GM06990 (cell line): ENCODE measurements at places on chromosomes 1 and 21.

GRCh38 chr1:240499012-240499411, 112.9 kb downstream of the GREM2 start:
- no peak for DNase-seq

GRCh38 chr1:78437941-78438340, 52.8 kb upstream of the PTGFR start:
- DNase-seq = no peak

- no peak for DNase-seq
Measured at GRCh38 chr1:30746212-30747032, 11.2 kb downstream of the LAPTM5 start.

DNA sequence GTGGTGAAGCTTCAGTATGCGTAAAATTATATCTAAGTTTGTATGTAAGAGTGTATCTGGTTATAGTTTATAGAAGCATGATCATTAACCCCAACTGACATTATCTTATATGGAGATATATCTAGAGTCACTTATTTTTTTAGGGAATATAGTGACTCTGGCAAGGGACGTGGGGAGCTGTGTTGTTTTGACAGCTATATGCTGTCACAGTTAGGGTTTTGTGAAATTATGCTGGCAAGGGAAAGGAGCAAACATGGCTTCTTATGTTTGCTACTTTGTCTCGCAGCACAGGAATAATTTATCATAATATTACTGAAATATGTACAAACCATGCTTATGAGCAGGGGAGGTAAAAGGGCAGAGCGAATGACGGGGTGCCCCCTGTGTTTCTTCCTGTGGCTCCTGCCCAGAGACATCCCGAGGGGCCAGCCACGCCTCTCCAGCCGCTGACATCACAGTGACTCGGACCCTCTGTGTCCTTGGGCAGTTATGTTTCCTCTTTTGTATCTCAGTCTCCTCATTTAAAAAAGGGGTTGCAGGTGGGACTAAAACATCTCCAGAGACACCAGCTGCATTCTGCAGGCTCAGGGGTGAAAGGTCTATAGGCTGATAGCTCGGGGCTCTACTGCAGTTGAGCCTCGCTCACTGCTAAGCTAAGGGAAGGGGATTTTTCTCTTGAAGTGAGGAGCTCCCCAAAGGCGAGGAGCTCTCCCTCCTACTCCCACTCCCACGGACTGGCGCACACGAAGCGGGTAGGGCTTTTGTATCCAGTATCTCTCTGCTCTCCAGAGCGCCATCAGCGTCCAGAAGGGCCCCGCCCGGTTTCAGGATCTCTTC, 14.9 kb downstream of the A3GALT2 start:
- DNase-seq = no peak

GRCh38 chr1:14648896-14649855, 50.7 kb downstream of the KAZN start:
- DNase-seq = no peak

DNA sequence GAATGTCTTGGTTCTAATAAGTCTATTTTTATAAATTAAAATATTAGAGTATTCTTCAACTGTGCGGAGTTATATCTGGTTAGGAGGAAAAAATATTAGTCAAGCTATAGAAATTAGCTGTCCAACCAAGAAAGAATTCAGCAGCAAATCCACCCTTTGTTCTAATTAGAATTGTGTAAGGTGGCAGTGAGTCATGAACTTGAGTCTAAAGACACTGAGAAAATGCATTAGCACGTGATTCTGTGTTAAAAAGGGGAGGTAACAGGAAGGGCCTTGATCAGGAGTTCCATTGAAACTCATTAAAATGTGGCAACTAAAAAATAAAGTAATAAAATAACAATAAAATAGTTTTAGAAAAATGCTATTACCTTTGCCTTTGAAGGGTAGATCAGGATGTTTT, 398.2 kb upstream of the RGS18 start:
- DNase-seq = no peak

GRCh38 chr1:115166531-115167091, 77.3 kb upstream of the TSPAN2 start:
- no peak for DNase-seq

DNA sequence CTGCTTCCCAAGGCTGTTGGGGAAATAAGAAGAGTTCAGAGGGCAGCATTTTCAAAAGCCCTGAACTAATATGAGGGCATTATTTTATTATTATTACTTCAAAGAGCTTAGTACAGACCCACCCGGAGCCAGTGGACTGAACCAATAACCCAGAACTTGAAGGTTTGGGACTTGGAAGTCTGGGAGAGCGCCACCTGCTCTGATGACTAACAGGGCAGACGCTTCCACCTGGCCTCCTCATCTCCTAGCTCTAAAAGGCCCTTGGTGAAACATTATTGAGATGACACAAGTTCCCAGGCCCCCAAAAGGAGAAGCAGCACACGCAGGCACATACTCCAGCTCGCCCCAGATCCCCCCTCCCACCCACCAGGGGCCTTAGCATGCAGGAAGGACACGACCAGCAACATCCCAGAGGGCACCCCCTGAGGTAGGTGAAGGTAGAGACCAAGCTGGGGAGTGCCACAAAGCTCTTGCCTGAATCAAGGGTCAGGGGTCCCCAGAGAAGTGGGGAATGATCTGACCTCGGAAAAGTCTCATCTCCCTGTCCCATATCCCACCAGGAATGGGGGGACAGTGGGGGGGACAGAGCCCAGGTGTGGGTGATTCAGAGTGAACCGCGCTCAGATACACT, 1.3 kb downstream of the DLGAP3 start:
- no peak for DNase-seq

- no peak for DNase-seq
Measured at GRCh38 chr1:230326971-230327891, 98.9 kb downstream of the PGBD5 start.

DNA sequence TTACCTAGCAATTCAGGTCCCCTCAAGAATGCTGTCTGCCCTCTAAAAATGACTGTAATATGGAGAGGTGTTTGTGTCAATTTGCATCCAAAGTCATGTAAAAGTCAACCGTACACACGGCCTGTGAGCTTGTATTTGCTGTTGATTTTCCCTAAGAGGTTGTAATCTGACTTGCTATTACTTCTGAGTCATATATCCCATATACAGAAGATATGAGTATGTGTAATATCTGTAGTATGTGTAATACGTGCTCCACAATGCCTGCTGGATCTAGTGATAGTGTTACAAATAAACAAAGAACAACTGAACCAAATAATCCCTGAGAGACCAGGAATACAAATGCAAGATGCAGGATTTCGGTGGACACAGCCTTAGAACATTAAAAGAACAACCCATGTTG, 1.4 kb upstream of the KCNJ6 start:
- no peak for DNase-seq

DNA sequence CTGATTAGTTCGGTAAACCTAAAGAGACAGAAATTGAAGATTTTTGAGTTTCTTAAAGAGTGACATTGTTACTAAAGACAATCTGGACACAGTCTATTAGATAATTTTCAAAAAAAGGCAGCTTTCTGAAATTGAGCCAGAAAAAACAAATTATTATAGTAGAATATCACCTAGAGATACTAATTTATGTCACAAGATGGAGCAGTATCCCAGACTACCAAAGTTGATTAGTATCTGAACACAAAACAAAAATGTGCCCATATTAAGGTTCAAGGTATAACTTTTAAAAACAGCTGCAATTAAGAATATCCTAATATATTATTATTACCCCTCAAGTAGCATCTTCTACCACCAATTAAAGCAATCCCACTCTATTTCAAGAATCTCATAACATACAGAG, 40.5 kb upstream of the SYT2 start:
- no peak for DNase-seq

GRCh38 chr21:36747041-36747814, 48.3 kb downstream of the SIM2 start:
- DNase-seq = no peak

DNA sequence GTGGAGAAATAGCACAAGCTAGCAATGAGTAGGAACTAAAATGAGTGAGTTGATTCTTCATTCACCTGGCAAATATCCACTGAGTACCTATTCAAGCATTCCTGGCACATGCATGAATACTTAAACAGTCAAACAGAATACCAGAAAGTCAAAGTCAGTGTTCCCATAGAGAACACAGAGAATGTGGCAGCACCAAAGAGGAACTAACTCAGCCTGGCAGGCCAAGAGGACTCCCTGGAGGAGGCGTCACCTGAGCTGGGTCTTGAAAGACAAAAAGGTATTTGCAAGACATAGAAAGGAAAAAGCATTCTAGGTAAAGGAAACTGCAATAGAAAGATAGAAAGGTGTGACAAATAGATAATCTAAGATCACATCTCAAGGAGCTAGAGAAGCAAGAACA, 49.7 kb downstream of the DMRTA2 start:
- no peak for DNase-seq

DNA sequence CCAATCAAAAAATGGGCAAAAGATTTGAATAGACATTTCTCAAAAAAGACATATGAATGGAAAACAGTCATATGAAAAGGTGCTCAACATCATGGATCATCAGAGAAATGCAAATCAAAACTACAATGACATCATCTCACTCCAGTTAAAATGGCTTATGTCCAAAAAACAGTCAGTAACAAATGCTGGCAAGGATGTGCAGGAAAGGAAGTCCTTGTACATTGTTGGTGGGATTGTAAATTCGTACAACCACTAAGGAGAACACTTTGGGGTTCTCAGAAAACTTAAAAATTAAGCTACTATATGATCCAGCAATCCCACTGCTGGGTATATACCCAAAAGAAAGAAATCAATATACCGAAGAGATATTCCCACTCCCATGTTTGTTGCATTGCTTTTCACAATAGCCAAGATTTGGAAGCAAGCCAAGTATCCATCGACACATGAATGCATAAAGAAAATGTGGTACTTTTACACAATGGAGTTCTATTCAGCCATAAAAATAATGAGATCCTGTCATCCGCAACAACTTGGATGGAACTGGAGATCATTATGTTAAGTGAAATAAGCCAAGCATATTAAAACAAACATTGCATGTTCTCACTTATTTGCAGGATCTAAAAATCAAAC, 17.9 kb downstream of the GBP5 start:
- no peak for DNase-seq

GRCh38 chr1:74005533-74005932, 192.4 kb downstream of the LRRIQ3 start:
- no peak for DNase-seq

GRCh38 chr1:24454673-24455072, 39.1 kb downstream of the NIPAL3 start:
- no peak for DNase-seq

DNA sequence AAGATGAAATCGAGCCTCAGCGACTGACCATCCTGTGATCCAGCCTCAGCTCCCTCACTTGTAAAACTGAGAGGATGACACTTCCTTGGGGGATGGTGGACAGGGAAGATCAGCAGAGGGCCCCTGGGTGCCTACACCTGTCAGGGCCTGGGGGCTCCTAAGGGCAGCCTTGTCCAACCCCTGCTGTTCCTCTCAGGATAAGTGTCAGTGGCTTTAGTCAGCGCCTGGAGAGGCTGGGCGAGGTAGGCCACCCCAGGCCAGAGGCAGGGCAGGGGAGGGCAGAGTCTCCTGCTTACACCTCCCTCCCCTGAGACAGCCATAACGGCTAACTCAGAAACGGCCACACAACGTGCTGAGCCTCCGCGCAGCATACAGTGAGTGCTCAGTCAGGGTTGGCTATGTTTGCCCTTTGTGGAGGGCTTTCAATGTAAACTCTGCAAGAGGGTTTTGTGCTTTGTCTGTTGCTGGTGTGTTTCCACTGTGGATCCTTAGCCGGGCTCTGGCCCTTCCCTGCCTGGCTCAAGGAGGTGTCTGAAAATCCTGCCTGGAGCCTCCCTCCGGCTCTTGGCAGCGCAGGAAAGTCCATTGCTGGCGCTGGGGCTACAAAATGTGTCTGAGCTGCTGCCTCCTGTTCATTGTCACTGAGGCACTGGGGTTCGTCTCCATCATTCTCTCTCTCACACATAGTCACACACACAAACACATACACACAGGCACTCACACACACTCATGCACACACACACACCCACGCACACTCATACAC, 588.4 kb downstream of the PTPRU start:
- no peak for DNase-seq

GRCh38 chr1:16967962-16968361, 12.5 kb downstream of the MFAP2 start:
- no peak for DNase-seq

DNA sequence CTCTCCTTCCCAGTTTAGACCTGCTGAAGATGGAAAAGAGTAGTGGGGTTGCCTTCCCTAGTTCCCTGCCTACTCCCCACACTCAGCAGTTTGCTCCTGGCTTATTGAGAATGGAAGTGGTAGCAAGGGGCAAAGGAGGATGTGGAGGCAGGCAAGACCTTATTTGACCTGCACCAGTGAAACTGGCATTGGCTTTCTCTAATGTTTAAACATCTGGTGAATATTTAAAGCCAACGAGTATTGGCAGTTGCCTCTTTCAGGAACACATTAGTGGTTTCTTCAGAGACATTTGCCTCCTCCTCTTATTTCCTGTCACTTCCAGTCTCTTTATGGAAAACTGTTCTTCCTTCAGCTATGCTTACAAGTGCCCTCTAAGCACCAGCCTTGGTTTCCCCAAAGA, 62.4 kb upstream of the VAV3 start:
- DNase-seq = no peak

GRCh38 chr1:72521659-72522058, 239.3 kb upstream of the NEGR1 start:
- DNase-seq = no peak

DNA sequence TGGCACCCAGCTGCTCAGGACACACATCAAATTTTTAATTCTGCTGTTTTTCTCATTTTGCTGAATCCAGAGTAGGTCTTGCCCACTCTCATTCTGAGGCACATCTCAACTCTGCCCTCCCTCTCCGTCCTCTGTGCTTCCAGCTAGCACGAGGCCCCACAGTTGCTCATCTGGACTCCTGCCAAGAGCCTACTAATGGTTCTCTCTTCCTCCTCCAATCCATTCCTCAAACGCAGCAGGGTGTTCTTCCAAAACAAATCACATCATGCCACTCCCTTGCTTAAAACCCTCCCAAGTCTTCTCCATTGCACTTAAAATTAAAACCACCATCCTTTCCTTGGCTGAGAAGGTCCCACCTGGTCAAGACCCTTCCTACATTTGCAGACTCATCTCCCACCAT, 49.8 kb upstream of the SCAF4 start:
- DNase-seq = no peak

DNA sequence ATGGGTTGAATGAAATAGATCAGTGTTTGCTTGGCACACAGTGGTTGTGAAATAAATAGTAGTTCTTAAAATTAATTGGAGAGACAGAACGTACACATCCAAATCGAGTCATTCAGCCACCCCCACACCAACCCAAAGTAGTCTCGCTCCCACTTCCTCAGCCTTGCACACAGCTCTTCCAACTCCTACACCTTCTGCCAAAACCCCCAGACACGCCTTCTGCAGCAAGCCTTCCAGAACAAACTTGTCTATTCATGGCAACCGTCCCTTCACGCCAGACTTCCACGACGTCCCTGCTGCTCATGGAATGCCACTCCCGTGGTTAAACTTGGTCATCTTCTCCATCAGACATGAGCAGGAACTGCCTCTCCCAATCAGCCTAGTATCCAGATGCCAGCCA, 37.5 kb upstream of the RD3 start:
- no peak for DNase-seq

DNA sequence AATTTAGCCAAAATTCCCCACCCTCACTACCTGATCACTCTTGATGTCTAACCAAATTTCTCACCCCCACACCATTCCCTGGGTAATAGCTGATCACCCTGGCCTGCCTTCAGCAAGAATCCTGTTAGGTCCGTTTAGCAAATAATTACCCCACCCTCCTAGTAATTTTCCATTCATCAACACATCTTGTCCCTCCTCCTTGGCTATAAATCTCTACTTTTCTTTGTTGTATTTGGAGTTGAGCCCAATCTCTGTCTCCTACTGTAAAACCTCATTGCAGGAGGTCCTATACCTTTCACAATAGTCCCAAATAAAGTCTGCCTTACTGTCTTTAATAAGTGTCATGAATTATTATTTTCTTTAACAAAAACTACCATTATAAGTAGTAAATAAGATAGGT, 6.9 kb upstream of the PRKAA2 start:
- no peak for DNase-seq
